OCI-M1 (cell line): ENCODE measurements at places on chromosomes 12 and 14.
A peak's percentile ranks its signal among the peaks of the same experiment; 100 is the strongest.

GRCh38 chr12:105206686-105207374 lies 29.1 kb downstream of the APPL2 start:
- no peak for DNase-seq

DNA sequence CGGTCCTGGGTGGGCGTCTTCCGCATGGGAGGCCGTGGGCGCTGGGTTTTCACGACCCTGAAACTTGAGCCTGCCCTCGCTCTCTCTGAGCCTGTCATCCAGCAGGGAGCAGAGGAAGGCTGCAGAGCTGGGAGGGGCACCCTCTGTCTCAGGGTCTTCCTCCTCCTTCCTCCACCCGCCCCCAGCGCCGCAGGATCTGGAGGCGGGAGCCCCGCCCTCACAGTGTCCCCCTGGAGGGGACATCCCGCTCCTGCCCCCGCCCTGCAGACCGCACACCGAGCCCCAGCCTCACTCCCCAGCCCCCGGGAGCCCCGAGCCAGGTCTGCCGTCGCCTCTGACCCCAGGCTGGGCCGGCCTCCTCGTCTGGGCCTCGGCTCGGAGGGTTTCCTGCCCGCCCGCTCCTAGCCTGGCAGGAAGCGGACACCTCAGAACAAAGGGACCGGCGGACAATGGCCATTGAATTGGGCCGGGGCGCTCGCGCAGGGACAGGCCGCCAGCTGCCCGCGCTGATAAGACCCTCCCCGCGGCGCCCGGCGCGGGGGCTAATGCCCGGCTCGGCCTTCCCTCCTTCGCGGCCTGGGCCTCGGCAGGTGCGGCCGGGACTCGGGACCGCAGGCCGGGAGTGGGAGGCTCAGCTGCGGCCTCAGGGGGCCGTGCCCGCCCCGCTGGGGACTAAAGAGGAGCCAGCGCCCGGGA lies 15.3 kb upstream of the NUDT14 start:
- no peak for DNase-seq

DNA sequence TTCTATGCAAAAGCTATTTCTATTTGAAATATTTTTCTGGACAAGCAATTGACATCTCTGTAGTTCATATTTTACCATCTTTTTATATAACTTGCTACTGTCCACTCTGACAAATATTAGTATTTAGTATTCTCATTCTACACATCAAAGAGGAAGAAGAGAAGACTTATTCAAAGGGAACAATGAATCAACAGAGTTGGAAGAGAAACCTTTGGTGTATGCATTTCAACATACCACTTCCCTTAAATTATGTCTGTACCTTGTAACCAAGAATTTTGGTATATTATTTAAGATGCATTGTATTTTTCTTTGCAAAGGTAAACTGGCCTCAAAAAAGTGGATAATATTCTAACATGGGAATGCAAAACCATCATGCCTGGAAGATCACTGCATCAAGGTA lies 72.1 kb upstream of the DUSP6 start:
- no peak for DNase-seq

GRCh38 chr12:64714551-64714968 lies 44.6 kb downstream of the GNS start:
- DNase-seq, result no peak

DNA sequence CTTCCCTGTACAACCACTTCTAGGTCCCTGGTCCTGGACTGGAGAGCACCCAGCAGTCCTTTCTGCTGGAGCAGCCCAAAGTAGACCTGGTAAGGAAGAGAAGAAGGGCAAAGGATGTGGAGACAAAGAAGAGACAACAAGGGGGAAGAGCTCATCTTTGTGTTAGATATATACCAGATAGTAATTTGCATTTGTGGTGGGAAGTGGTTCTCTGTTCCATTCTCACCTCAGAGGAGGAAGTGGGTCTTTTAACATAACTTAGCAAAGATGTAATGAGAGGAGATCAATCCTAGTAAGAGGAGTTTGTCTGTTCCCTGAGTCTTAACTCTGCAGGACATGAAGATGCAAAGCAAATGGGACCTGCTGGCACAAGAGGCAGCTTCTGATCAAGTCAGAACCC lies 8.0 kb downstream of the CCDC198 start:
- no peak for DNase-seq

DNA sequence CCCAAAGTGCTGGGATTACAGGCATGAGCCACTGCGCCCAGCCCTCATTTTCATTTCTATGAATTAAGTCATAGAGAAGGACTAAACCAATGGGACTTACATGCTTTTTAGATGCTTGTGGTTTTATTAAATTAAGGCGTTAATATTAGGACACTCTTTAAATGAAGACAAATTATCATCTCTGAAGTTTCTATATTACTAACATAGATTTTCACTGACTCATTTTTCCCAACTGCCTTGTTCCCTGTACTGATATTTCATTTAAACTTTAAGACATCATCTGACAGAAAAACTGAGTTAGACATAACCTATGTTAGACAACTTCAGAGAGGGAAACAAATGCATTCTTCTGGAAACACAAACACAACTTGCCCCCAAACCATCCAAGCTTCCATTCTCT lies 99.8 kb downstream of the BTG1 start:
- DNase-seq, result no peak

GRCh38 chr12:44847403-44847802 lies 28.7 kb downstream of the NELL2 start:
- no peak for DNase-seq

- DNase-seq, result peak; percentile 35
These were observed 527.2 kb downstream of the NRXN3 start for GRCh38 chr14:78697341-78697740.

DNA sequence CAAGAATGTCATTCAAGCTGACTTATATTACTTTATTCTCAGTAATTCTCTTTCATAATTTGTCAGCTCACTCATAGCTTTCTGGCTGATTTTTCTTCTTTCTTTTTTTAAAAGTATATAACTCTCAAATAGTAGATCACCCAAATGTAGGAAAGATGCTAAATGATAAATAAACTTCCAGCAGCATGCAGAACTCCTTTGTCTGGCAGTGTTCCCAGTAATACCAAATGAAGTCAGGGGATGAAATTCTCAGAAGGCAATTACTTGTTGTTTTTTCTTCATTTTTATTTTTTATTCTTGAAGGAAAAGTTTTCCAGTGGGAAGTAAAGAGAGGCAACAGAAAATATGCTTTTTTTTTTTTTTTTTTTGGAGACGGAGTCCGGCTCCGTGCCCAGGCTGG lies 133.3 kb upstream of the SLCO1C1 start:
- no peak for DNase-seq

DNA sequence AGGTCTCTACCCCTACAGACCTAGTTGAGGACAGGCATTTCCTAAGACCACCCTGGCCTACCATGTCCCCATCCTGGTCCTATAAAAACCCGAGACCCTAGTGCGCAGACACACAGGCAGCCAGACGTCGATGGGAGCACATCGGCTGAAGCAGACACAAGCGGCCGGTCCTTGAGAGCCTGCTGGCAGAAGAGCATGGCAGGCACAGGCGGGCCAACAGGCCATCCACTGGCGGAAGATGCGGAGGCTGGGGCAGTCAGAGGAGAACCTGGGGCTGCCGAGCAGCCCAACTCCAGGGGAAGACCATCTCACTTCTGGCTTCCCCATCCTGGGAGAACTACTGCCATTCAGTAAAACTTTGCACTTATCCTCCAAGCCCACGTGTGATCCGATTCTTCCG lies 396.8 kb downstream of the AEBP2 start:
- no peak for DNase-seq

- DNase-seq, result no peak
These were observed 17.5 kb downstream of the STON2 start for GRCh38 chr14:81382517-81383225.

- DNase-seq, result no peak
These were observed 95.4 kb upstream of the HIF1A start for GRCh38 chr14:61599942-61600341.

DNA sequence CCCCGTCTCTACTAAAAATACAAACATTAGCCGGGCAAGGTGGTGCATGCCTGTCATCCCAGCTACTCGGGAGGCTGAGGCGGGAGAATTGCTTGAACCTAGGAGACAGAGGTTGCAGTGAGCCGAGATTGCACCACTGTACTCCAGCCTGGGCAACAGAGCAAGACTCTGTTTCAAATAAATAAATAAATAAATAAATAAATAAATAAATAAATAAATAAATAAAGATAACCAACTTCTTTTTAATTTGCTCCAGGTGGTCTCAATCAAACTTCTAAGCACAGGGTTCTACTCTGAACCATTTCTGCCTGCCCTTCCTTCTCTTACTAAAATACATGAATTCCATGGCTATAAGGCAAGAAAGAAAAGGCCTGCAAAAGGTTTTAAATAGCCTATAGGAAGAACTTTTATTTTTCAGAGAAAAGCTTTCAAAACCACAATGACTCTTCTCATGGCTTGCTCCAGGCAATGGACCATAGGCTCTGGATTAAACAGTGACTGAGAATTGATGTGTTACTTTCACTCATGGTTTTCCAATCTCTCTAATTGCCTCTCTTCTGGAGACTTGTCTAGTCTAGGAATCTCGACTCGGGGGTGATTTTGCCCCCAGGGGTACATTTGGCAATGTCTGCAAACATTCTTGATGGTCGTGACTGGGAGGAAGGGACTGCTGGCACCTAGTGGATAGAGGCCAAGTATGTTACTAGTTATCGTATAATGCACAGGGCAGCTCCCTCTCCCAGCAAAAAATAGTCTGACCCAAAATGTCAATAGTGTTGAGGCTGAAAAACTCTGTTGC lies 14.4 kb downstream of the IGF1 start:
- peak; percentile 16 for DNase-seq

- no peak for DNase-seq
These were observed 50.4 kb downstream of the NINJ2 start for GRCh38 chr12:612886-613285.

- DNase-seq, result no peak
These were observed 61.3 kb downstream of the DIP2B start for GRCh38 chr12:50566066-50566465.

DNA sequence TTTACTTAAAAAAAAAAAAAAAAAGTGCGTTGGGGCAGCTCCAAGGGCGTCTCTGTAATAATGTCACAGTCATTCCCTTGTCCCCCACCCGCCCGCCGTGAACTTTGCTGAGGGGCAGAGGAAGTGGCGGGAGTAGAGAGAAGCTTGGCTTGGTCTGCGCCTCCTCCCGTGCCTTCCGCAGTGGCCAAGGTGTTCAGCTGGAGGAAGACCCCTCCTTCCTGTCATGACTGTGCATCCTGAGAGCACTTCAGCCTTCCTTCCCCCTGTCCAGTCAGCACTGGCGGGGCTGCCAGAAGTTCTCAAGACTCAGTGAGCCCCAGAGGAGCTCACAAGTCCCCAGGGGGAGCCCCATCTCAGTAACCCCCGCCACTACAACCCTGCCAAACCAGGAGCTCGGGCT lies 32.2 kb downstream of the AACS start:
- no peak for DNase-seq

DNA sequence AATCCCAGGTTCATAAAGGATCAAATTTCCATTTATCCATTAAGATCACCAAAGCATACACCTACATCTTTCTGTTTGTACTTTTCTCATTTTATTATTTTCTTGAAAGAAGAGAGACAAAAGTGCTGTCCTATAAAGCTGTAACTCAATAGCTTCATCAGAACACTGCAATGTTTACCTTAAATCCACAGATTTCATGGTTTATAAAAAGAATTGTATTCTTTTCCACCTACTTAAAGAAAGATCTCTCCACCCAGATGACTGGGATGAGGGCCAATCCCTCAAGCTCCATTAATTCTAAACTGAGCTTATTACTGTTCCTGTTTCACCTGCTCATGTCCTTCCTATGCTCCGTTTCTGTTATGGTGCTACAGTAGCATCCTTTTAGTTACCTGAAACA lies 470.6 kb downstream of the BCAT1 start:
- DNase-seq, result no peak

- no peak for DNase-seq
These were observed 95.1 kb upstream of the ARID2 start for GRCh38 chr12:45634273-45634917.

GRCh38 chr14:76919431-76920330 lies 93.5 kb downstream of the LRRC74A start:
- no peak for DNase-seq

- DNase-seq, result no peak
These were observed 46.2 kb downstream of the GALNT9 start for GRCh38 chr12:132282950-132283771.

GRCh38 chr14:39614297-39614923 lies 182.2 kb upstream of the FBXO33 start:
- peak; percentile 20 for DNase-seq

DNA sequence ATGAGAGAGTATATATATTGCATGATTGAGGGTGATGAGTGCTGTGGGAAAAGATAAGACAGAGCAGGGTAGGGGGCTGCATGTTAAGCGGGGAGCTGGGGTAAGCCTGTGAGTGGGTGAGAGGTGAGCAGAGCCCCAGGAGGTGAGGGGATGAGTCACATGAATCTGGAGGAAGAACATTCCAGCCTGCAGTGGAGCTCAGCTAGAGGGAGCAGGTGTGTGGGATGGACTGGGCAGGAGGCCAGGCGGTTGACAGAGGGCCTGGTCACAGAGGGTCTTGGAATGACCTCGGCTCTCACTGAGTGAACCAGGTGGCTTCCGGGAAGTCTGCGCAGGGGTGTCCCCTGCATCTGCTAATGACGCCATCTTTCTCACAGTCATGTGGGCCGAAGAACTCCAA lies 44.4 kb downstream of the GIT2 start:
- DNase-seq, result no peak

DNA sequence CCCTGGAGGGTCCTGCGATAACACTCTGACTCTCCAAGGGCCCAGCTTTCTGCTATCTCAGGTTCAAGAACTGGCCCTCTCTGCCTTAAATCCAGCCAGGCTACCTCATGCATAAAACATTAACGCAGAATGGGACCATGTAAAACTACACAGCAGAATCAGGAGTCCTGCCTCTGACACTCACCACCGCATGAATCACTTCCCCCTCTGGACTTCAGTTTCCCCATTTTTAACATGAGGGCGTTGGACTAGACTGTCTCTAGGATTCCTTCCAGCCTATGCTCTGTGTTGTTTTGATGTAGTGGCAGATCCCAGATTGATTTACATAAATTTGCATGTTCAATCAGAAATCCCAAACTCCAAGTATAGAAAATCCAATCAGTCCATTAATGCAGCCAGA lies 3.3 kb downstream of the NCKAP5L start:
- peak; percentile 12 for DNase-seq

GRCh38 chr12:106764738-106765137 lies 9.7 kb upstream of the RIC8B start:
- DNase-seq, result no peak

GRCh38 chr12:62750941-62751809 lies 183.8 kb downstream of the PPM1H start:
- DNase-seq, result no peak

- DNase-seq, result no peak
These were observed 545.5 kb upstream of the TBX3 start for GRCh38 chr12:115229517-115229916.

DNA sequence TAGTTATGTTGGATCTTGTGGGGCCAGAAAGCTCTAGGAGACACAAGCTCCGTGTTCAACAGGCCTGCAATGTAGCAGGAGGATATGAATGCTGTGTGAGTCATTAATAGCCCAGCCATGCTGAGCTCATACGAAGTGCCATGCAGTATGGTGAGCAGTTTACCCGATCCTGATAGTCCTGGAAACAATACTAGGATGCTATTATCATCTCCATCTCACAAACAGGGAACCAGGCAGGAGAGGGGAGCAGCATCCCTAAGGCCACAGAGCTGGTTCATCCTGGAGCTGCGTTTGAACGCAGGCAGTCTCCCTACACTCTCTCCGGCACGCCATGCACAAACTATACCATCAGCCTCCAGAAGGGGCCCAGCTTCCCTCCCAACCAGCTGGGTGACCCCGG lies 20.5 kb downstream of the TTC7B start:
- DNase-seq, result no peak

- peak; percentile 72 for DNase-seq
These were observed 2.3 kb downstream of the LARP4 start for GRCh38 chr12:50403001-50403440.
